SK-MEL-5 (cell line): ENCODE measurements at places on chromosomes 3 and 15. TPM values are rescaled to one million over a fixed set of nuclear protein-coding genes. Genes with fewer than 3 reads are reported as not detected.

Gene SLC6A1
- total RNA-seq = not detected in 2 replicates

Gene NEK10
- 0.32 TPM in 2 replicates for total RNA-seq

Gene UBA3
- total RNA-seq = 58.8 and 63.8 TPM in 2 replicates

Gene EOGT
- 44.5 and 45.0 TPM in 2 replicates for total RNA-seq

DNA sequence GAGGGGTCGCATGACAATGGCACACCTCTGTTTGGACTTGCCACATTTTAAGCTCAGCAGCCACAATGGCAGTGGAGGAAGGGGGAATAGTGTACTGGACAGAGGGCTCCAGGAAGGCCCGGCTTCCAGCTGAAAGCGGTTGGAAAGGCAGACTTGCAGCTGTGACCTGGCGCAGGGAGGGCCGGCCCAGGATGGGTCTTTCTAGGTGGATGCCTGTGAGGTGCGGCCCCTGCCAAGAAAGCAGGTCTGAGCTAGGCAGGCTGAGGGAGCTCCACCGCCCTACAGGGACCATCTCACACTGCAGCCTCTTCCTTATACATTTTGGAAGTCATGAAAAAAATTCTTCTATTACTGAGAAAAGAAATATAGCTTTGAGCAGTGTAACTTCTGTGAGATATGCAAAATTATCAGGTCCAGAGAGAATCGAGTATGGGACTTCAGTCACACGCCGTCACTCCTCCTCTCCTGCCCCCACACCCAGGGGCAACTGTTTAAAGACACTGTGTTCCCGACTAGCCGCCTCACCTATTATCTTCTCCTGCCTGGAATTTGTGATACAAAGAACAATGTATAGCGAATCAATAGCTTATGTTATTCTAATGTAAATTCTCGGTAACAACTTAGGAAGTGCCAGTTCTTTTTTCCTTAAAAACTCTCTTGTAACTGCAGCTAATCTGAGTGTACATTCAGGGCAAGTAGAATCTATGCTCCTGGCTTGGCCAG is 331.0 kb downstream of the OCA2 start:
- no peak for DNase-seq

GRCh38 chr3:18121020-18121419 is 304.1 kb downstream of the SATB1 start:
- no peak for DNase-seq

- no peak for DNase-seq
Measured at GRCh38 chr3:63478990-63479660, 173.3 kb upstream of the SNTN start.
